ENCODE measurements at places on chromosomes 12 and 14. TPM values are rescaled to one million over a fixed set of nuclear protein-coding genes. Genes with fewer than 3 reads are reported as not detected.

Gene ADAM21
- not detected for total RNA-seq

Gene OR9K2
- not detected for total RNA-seq

Gene PEX5
- 19.4 TPM for total RNA-seq

Gene HOXC6
- 0.33 TPM for total RNA-seq

Gene SP1
- total RNA-seq = 28.4 TPM

Gene NR2C1
- total RNA-seq = 16.9 TPM

Gene CLEC7A
- total RNA-seq = 7.0 TPM

Gene TMEM30B
- total RNA-seq = 7.3 TPM

Gene NRIP2
- total RNA-seq = 0.19 TPM

Gene ADAMTS20
- not detected for total RNA-seq

DNA sequence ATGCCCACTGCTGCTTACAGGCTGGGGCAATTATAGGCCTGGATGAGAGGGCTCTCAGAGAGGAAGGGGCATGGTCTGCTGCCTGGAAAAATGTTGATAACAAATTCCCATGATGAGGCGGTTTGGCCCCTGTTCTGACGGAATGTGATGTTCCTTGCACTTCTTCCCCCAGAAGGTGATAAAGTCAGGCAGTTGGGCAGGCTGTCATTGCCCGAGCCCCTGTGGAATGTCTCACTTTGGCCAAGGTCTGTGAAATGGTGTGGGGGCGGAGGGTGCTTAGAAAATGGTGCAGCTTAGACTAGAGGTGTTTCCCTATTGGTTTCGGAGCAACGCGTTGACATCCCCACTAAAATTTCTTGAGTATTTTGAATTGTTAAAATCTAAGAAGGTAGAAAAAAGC lies 1360.0 kb downstream of the AACS start:
- H3K27ac ChIP-seq = no peak overlapping the region
- H3K36me3 ChIP-seq = no peaks in the 10 kb centered on the region
- DNase-seq = no peak
- H3K4me1 ChIP-seq = no peaks in the 10 kb centered on the region
- H3K27me3 ChIP-seq = no peaks in the 10 kb centered on the region

- no peak overlapping the region for H3K4me3 ChIP-seq
- no peaks in the 10 kb centered on the region for H3K36me3 ChIP-seq
- H3K27ac ChIP-seq = no peak overlapping the region
- H3K4me1 ChIP-seq = no peaks in the 10 kb centered on the region
- no peak for DNase-seq
Measured at GRCh38 chr12:82407481-82407880, 49.2 kb downstream of the METTL25 start.

GRCh38 chr12:86260183-86260582 lies 4.0 kb upstream of the MGAT4C start:
- no peak overlapping the region for H3K27ac ChIP-seq
- H3K27me3 ChIP-seq = no peaks in the 10 kb centered on the region
- H3K4me1 ChIP-seq = no peaks in the 10 kb centered on the region
- H3K4me3 ChIP-seq = no peak overlapping the region
- H3K36me3 ChIP-seq = no peaks in the 10 kb centered on the region

- H3K4me1 ChIP-seq = no peaks in the 10 kb centered on the region
- H3K27me3 ChIP-seq = no peaks in the 10 kb centered on the region
- no peak overlapping the region for H3K27ac ChIP-seq
Measured at GRCh38 chr12:76519538-76519937, 40.0 kb downstream of the OSBPL8 start.

DNA sequence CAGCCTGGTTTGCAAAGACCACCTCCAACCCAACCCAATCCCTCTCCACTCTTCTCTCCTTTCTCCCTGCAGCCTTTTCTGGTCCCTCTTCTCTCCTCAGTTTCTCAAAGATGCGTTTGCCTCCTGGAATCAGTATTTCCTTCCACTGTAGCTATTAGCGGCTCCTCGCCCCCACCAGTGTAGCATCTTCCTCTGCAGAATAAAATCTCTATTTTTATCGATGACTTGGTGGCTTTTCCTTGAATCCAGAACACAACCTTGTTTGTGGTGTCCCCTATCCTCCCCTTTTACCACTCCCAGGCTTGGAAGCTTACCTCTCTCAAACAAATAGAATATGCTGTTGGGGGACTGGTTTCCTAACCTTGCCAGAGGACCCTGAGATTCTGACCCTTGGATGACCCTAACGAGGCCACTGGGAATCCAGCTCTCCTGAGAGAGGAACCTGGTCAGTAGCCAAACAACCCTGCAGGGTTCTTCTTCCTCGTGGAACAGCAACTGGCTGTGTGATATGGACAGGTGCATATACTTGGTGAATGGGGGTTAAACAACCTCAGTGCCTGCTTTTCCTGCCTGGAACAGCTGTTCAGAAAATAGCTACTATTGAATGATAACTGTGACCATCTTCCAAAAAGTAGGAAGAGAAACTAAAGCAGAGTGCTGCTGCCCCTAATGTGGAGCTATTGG lies 4.4 kb downstream of the WNT1 start:
- H3K4me3 ChIP-seq = no peak overlapping the region
- no peak overlapping the region for H3K27ac ChIP-seq
- H3K4me1 ChIP-seq = peaks cover 32% of the 10 kb centered on the region

GRCh38 chr12:116657921-116658495 lies 79.9 kb downstream of the SPRING1 start:
- H3K27me3 ChIP-seq = no peaks in the 10 kb centered on the region
- no peaks in the 10 kb centered on the region for H3K36me3 ChIP-seq
- no peak for DNase-seq
- peak overlapping the region; percentile 15 for H3K4me3 ChIP-seq
- H3K4me1 ChIP-seq = peaks cover 18% of the 10 kb centered on the region

- H3K4me1 ChIP-seq = no peaks in the 10 kb centered on the region
- DNase-seq = no peak
- no peaks in the 10 kb centered on the region for H3K27me3 ChIP-seq
- no peaks in the 10 kb centered on the region for H3K36me3 ChIP-seq
- H3K4me3 ChIP-seq = no peak overlapping the region
Measured at GRCh38 chr14:78202163-78202562, 32.0 kb downstream of the NRXN3 start.

DNA sequence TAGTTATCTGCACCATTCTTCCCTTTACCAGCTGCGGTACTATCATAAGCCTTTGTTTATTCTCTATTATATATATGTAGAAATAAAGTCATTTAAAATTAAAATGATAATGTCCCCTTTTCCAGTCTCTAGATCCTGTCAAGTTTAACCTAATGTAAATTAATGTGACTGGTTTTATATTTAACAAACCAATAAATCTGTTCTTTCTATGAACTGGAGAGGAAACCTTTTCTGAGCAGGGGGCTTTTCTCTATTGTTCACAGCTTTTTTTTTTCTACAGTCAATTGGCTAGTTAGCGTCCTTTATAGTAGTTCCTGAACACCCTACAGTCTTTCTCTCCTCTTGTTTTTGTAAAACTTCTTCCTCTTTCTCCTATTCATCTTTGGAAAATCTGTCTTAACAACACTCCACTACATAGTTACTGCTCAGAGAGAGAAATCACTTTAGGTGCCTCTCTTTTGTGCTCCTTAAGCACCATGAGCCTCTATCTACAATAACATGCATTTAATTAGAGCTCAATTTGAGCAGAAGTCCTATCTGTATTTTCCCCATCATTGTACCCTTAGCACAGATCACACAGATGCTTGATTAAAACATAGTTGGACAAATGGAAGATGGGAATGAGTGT lies 332.6 kb upstream of the SYT1 start:
- H3K4me1 ChIP-seq = no peaks in the 10 kb centered on the region
- no peak overlapping the region for H3K4me3 ChIP-seq
- H3K36me3 ChIP-seq = no peaks in the 10 kb centered on the region

DNA sequence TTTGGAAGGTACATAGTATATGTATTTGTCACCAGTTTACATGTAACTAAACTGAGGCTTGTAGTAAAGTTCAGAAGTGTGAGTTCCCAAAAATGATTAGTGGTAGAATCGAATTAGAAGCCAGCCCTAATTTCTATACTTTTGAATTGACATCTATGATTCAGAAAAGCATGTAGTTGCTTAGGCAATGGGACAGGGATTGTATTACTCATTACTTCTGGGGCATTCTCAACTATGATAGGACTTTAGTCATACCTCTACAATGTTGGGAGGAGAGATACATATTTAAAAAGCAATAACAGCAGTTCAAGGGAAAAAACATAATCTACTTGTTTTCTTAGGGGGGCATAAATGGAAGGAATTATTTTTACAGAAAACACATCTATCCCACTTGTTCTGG lies 277.9 kb upstream of the E2F7 start:
- DNase-seq = no peak
- no peaks in the 10 kb centered on the region for H3K36me3 ChIP-seq
- H3K27ac ChIP-seq = no peak overlapping the region
- H3K27me3 ChIP-seq = no peaks in the 10 kb centered on the region

GRCh38 chr12:5586201-5586600 lies 154.3 kb downstream of the NTF3 start:
- H3K27me3 ChIP-seq = no peaks in the 10 kb centered on the region
- no peaks in the 10 kb centered on the region for H3K4me1 ChIP-seq
- H3K36me3 ChIP-seq = no peaks in the 10 kb centered on the region
- H3K27ac ChIP-seq = no peak overlapping the region
- DNase-seq = no peak

DNA sequence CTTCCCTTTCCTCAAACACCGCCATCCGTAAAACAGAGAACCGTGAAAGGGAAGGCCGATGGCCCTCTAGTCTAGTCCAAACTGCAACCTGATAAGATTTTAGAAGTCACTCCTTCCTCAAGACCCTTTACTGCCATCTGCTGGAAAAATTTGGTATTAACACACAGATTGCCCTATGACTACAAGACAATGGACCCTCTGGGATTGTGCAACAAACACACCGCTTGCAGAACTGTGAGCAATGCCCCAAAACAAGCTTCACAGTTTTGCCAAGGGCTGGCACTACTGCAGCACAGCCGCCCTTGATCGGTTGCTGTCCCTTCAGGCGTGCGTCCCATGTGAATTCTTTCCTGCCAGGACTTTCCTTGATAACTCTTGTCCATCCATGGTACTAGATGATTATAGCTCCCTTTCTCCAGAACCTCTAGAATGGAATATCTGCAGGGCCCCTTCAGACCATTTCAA lies 23.1 kb downstream of the LLPH start:
- no peak overlapping the region for H3K27ac ChIP-seq
- no peaks in the 10 kb centered on the region for H3K4me1 ChIP-seq
- peak; percentile 53 for DNase-seq
- H3K4me3 ChIP-seq = no peak overlapping the region
- no peaks in the 10 kb centered on the region for H3K27me3 ChIP-seq

- H3K4me1 ChIP-seq = no peaks in the 10 kb centered on the region
- H3K4me3 ChIP-seq = no peak overlapping the region
- no peak overlapping the region for H3K27ac ChIP-seq
Measured at GRCh38 chr12:88471331-88472045, 108.8 kb downstream of the KITLG start.

GRCh38 chr12:116558280-116559161 lies 660 bp upstream of the MAP1LC3B2 start:
- H3K27ac ChIP-seq = peak overlapping the region; percentile 41
- no peaks in the 10 kb centered on the region for H3K27me3 ChIP-seq
- no peak overlapping the region for H3K4me3 ChIP-seq
- no peaks in the 10 kb centered on the region for H3K36me3 ChIP-seq
- H3K4me1 ChIP-seq = no peaks in the 10 kb centered on the region

GRCh38 chr12:97148941-97149559 lies 242.0 kb downstream of the NEDD1 start:
- H3K27me3 ChIP-seq = no peaks in the 10 kb centered on the region
- no peak overlapping the region for H3K27ac ChIP-seq
- no peaks in the 10 kb centered on the region for H3K4me1 ChIP-seq

GRCh38 chr14:66361013-66361412 lies 125.2 kb upstream of the CCDC196 start:
- no peaks in the 10 kb centered on the region for H3K27me3 ChIP-seq
- DNase-seq = no peak
- H3K36me3 ChIP-seq = no peaks in the 10 kb centered on the region

- no peak overlapping the region for H3K4me3 ChIP-seq
- H3K27me3 ChIP-seq = no peaks in the 10 kb centered on the region
- DNase-seq = no peak
- H3K27ac ChIP-seq = no peak overlapping the region
Measured at GRCh38 chr12:53532021-53532420, 24.7 kb upstream of the NPFF start.

- no peaks in the 10 kb centered on the region for H3K27me3 ChIP-seq
- H3K4me3 ChIP-seq = no peak overlapping the region
- H3K4me1 ChIP-seq = peaks cover 13% of the 10 kb centered on the region
- no peak overlapping the region for H3K27ac ChIP-seq
Measured at GRCh38 chr12:130775953-130776856, 60.1 kb upstream of the RIMBP2 start.

DNA sequence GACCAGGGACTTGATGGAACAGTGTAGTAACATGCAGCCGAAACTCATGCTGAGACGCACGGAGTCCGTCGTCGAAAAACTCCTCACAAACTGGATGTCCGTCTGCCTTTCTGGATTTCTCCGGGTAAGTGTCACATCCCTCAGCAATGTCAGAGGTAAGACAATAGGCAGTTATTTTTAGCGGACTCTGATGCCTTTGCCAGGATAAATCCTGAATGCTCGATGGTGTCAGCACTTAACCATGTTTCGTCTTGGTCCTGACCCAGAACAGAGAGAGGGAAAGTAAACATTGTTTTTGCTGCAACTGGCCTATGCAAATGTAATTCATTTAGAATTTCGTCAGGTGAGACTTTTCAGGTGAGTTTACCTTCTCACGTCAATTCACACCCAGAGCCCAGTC lies 112.3 kb downstream of the PLXNC1 start:
- no peaks in the 10 kb centered on the region for H3K27me3 ChIP-seq
- H3K27ac ChIP-seq = no peak overlapping the region
- no peak for DNase-seq
- H3K36me3 ChIP-seq = no peaks in the 10 kb centered on the region
- no peak overlapping the region for H3K4me3 ChIP-seq

- H3K36me3 ChIP-seq = no peaks in the 10 kb centered on the region
- H3K27ac ChIP-seq = no peak overlapping the region
- H3K4me1 ChIP-seq = no peaks in the 10 kb centered on the region
- no peak for DNase-seq
- no peak overlapping the region for H3K4me3 ChIP-seq
Measured at GRCh38 chr12:97181571-97182265, 274.7 kb downstream of the NEDD1 start.

DNA sequence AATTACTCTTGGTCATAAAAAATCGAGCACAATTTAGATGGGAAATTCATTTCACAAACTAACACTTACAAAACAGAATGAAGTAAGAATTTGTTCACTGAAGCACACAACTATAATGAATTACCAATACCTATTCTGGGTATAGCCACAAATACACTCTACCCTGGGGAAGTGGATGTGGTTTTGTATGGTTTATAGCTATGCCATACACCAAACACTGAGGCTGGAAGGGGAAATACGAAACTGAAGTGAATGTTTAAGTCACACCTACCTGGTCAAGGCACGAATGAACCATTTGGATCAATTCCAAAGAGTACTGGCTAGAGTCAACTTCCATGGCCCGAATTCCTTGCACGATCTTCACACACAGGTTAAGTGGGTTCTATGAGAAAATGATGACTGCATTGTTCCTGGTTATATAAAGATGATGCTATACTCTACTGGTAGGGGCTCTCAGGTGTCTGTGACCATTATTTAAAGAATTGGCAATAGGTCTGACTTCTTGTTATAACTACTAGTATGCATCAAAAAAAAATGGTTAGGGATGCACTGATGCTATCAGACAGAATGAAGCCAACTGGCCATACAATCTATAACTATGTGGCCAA lies 12.8 kb downstream of the NEK9 start:
- no peak overlapping the region for H3K27ac ChIP-seq
- H3K27me3 ChIP-seq = no peaks in the 10 kb centered on the region
- H3K36me3 ChIP-seq = peaks cover 73% of the 10 kb centered on the region
- no peak for DNase-seq
- H3K4me1 ChIP-seq = no peaks in the 10 kb centered on the region

- H3K27ac ChIP-seq = no peak overlapping the region
- no peak overlapping the region for H3K4me3 ChIP-seq
- H3K27me3 ChIP-seq = no peaks in the 10 kb centered on the region
Measured at GRCh38 chr12:104687823-104688573, 231.2 kb downstream of the CHST11 start.

Measured in liver (tissue), 10 donors.